ENCODE measurements at places on chromosomes 6 and 20.

GRCh38 chr6:99711302-99711701 is 104.7 kb downstream of the PRDM13 start:
- no peak for DNase-seq

DNA sequence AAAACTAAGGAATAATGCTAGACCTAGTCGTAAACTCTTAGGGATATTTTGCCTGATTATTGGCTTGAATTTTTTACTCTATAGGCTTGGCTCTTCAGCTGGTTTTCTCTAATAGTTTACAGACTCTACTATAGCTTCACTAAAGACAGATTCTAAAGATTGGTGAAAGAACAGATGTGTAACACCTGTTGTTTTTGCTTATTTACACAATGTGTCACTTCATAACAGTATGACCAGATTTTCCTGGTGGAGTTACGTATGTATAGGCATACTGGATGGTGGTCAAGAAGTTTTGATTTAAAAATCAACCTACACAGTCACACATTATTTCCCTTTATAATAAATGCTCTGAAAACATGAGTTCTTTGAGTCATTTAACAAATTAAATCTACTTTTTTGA is 4.8 kb downstream of the COL19A1 start:
- DNase-seq = no peak

- no peak for DNase-seq
Observed at GRCh38 chr20:57957411-57958049, 247.7 kb upstream of the PMEPA1 start.

DNA sequence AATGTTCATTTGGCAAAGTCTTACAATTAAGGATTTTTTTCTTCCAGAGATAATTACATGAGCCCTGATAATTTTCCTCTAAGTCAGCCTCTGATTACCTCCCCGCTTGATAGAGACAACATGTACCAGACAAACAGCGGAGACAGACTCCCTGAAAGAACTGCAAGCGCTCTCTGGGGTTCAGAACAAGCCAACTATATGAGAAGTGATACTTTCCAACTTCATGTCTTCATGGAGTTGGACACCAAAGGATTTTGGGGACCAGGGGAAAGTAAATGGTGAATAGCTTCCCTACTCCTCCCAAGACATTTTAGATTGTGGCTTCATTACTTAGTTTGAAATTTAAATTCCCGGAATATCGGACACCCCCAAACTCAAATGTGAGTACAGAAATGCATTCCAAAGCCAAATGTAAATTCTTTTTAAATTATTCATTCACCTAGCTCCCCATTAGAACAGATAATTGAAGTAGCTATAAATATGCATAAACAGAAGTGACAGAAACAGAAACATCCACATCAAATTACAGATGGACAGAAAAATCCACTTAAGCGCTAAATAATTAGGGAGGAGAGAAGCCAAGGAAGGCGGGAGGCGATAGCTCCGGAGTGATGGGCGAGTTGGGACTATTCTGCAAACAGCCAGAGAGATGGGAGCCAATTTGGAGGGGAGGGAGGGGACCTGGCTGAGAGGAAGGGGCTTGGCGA is 129.7 kb upstream of the AKAP12 start:
- no peak for DNase-seq

GRCh38 chr6:37965964-37966676 is 146.6 kb downstream of the ZFAND3 start:
- DNase-seq = no peak

- DNase-seq = no peak
Observed at GRCh38 chr20:19376451-19377229, 164.2 kb downstream of the SLC24A3 start.

DNA sequence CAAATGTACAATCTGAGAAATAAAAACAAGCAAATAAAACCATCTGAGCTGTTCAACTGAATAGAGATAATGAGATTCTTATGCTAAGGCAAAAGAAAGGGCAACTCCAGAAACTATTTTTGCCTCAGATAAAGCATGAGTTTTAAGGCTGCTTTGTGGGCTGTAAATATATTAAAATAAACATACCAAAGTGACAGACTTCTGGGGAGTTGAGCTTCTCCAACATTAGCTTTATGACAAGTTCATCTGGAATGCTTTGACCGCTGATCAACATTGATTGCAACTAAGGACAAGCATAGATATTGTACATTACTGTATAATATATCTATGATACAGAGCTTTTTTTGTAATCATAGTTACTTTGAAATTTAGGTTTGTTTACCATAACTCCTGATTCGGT is 19.3 kb downstream of the AK9 start:
- DNase-seq = peak; percentile 54

DNA sequence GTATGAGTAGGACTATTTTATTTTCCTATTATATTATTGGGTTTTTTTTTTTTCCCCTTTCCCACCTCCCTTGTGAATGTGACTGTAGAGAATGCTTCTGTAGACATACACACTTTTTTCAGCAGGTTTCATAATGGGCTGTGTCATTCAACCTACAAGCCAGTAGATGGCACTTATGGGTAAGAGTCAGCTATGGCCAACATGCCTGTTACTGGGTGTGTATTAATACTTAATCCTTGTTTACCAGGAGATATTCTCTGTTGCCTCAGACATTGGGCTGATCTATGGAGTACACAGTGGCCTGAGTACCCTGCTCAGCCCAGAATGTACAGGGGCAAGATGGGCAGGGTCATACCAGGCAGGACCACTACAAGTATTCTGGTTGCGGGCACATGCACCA is 382.5 kb downstream of the EPHA7 start:
- DNase-seq = peak; percentile 7
